WTC11 (cell line): ENCODE measurements at places on chromosomes 1 and 21.

- DNase-seq: no peak
Observed at GRCh38 chr1:181739214-181739613, 255.9 kb downstream of the CACNA1E start.

- DNase-seq: peak; percentile 21
Observed at GRCh38 chr1:111592389-111593361, 26.9 kb upstream of the RAP1A start.

- no peak for DNase-seq
Observed at GRCh38 chr1:37945743-37946702, 830 bp downstream of the INPP5B start.

GRCh38 chr1:60575326-60575977 lies 501.9 kb upstream of the C1orf87 start:
- no peak for DNase-seq

GRCh38 chr1:47351305-47351704 lies 17.7 kb downstream of the CMPK1 start:
- no peak for DNase-seq

GRCh38 chr1:11571906-11572616 lies 82.2 kb downstream of the FBXO2 start:
- peak; percentile 81 for DNase-seq

DNA sequence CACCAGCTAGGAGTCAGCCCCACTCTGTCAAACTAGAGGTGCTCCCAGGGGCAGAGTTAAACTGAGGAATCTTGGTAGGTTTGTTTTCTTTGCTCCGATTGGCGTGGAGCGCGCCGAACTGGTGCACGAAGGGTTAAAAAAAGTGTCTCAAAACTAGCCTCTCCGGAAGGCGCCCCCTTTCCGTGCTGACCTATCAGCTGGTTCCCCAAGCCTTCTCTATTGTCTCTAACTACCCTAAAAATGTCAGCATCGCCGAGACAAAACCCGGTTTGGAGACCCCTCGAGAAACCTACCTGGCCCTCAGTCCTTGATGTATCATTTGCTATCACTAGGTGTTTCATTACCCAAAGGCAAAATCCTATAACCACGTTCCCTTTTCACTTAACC lies 2.2 kb downstream of the TGFB2 start:
- DNase-seq: peak; percentile 37

DNA sequence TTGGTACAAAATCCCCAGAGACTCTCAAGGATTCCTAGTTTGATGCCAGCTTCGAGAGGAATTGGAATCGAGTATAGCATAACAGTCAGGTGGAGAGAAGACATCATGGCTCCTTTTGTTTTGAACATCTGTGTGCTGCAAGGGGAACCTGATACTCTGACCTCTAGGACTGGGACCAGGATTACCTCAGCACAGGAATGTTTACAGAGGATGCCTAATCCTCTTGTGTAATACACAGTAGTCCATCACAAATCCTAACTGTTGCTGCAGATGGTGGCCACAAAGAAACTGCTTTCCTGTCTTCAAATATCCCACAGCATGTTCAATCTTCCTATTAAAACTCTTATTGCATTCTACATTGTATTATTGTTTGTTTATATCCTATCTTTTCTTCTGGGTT lies 111.8 kb upstream of the PRMT6 start:
- DNase-seq: no peak

- DNase-seq: no peak
Observed at GRCh38 chr1:227786673-227787512, 28.6 kb upstream of the PRSS38 start.

DNA sequence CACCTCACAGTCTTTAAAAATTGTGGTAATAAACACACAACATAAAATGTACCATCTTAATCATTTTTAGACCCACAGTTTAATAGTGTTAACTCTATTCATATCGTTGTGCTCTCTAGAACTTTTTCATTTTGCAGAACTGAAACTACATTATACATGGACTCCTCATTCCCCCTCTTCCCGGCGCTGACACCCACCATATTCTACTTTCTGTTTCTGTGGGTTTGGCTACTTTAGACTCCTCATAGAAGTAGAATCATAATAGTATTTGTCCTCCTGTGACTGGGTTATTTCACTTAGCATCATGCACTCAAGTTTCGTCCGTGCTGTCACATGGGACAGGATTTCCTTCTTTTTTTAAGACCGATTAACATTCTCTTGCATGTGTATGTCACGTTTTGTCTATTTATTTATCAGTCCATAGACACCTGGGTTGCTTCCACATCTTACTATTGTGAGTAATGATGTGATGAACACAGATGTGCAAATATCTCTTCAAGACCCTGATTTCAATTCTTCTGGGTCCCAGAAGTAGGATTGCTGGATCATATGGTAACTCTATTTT lies 62.9 kb upstream of the TMPRSS2 start:
- DNase-seq: no peak

DNA sequence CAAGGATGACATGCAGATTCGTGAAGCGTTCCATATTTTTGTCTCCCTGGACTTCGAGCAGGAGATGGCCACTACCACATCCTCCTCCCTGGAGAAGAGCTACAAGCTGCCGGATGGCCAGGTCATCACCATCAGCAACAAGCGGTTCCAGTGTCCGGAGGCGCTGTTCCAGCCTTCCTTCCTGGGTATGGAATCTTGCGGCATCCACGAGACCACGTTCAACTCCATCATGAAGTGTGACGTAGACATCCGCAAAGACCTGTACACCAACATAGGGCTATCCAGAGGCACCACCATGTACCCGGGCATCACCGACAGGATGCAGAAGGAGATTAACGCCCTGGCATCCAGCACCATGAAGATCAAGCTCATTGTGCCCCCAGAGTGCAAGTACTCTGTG lies 3.3 kb downstream of the TMEM222 start:
- DNase-seq: no peak

GRCh38 chr1:98417820-98418219 lies 243.7 kb upstream of the SNX7 start:
- no peak for DNase-seq

GRCh38 chr1:113904293-113904673 lies 316 bp downstream of the AP4B1 start:
- peak; percentile 36 for DNase-seq

- DNase-seq: no peak
Observed at GRCh38 chr1:180652792-180653191, 21.0 kb downstream of the XPR1 start.

DNA sequence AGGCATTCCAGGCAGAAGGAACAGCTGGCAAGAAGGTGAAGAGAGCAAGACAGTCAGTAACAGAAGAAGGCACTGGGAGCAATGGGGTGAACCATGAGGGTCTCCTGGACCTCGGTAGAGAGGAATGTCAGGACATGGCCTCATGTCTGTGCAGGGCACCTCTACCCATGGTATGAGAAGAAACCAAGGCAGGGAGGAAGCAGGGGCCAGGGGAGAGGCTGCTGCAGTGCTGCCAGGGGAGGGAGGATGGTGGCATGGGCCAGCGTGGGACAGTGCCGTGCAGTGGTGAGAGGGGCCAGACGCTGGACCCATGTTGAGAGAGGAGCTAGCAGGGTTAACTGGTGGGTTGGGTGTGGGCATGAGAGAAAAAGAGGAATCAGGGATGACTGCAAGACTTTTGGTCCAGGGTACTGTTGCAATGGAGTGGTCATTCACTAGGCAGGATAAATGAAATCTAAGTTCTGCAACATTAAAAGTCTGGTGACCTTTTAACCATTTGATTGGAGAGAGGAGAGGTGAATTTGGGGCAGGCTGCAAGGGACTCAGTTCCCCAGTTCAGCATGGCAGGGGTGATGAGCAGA lies 577.6 kb downstream of the MATN1 start:
- DNase-seq: no peak

GRCh38 chr1:39204441-39205081 lies at the start of gene MACF1:
TSS of gene MACF1 (plus strand) at chr1:39204695. CDS start at chr1:39205023, 328 bp downstream.
- DNase-seq: no peak

DNA sequence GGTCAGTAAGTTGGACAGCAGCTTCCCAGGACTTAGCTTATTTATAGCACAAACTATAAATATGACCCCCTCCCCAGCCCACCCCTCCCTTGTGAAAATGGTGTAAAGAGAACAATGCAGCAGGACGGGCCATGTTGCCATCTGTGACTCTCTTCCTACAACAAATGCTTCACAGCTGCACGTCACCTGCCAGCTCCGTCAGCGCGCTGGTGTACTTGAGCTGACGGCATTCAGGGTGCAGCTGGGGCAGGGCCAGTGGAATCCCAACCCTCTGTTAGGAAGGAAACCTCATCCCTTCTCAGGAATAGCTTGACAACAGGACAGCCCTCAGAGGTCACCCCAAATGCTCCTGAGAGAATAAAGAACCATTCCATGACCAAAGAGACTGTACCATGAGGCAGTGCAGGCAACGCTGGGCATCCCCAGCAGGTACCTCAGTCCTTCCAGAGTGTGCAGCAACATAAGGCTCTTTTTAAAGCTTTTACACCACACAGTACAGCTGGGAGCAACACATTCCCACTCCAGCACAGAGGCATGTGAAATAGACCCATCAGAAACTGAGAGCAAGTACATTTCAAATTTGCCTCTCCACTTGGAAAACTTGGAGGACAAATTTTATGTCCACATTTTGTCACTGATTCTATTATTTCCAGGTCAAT lies 85.0 kb downstream of the ATP1A1 start:
- DNase-seq: no peak

GRCh38 chr1:10467078-10467477 lies 5.3 kb downstream of the DFFA start:
- DNase-seq: no peak

DNA sequence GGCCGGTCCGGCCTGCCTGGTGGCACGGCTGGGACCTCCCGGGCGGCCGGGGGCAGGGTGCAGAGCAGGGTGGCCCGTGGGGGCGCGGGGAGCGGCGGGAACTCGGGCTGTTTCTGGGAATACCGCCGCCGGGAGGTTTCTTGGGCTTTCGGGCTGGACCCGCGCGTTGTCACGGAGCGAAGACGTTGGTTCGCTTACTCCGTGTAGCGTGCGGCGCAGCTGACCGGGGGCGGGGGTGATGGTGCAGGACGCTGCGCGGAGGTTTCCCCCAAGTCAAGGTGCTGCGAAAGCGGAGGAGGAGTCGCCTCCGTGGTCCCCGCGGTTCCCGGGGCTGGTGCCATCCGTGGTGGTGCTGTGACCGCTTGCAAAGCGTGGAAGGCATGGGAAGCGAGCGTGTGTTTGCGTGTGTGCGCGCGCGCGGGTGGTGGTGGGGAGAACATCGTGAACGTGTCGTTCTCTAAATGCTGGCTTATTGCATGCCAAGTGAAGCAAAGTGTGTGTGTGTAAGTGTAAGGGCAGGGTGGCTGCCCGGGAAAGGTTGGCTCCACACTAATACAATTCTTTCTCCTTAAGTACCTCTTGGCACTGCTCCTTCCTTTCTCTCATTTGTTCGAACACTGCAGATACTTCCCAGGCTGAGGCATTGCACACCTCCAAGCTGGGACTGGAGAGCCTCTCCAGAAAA lies 1.1 kb downstream of the RYR2 start:
- peak; percentile 53 for DNase-seq

GRCh38 chr1:190154744-190155143 lies 322.9 kb downstream of the BRINP3 start:
- DNase-seq: no peak

DNA sequence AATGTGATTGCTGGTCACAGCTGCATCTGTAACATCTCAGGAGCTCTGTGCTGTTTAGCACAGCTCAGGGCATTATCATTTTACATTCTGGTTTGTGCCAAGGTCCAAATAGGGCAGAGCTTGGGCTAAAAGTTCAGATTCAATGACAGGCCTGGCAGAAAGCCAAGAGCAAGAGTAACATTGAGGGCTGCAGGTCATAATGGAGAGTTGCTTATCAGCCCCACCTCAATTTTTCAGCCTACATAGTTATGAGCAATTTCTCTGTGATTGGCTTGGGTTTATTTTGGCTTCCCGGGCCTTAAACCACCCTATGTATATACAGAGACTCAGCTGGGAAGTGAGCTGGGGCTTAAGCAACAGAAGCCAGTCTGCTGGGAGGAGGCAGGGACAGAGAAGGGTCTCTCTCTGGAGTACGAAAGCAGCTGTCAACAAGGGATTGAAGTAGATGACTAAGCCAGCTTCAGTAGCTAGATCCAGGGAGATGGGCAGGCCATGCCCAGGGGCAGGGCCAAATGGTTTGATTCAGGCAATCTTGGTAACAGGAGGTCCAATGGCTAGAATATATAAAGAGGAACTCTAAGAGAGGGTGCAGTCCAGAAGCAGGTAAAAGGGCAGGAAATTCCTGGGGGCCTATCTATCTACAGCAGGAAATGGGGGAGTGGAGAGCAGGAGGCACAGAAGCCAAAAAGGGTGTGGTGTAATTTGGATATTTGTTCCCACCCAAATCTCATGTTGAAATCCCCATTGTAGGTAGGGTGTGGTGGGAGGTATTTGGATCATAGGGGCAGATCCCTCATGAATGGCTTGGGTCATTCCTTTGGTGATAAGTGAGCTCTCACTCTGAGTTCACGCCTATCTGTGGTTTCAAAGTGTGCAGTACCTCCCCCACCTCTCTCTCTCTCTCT lies 49.0 kb downstream of the BRINP2 start:
- DNase-seq: no peak

DNA sequence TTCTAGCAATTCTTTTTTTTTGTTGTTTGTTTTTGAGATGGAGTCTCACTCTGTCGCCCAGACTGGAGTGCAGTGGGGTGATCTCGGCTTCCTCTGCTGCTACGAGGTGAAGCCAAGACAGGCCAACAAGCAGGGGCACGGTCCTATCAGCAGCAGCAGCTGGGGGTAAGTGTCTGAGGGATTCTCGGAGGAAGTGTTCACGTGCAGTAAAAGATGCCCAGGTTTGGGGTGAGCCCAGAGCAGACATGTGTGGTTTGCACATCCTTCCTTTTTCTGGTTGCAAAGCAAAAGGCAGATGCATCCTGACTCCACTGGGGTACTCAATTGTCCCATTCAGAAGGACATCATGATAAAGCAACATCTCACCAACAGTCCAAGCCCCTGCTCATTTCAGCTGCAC lies 27.7 kb downstream of the PIGP start:
- DNase-seq: no peak

DNA sequence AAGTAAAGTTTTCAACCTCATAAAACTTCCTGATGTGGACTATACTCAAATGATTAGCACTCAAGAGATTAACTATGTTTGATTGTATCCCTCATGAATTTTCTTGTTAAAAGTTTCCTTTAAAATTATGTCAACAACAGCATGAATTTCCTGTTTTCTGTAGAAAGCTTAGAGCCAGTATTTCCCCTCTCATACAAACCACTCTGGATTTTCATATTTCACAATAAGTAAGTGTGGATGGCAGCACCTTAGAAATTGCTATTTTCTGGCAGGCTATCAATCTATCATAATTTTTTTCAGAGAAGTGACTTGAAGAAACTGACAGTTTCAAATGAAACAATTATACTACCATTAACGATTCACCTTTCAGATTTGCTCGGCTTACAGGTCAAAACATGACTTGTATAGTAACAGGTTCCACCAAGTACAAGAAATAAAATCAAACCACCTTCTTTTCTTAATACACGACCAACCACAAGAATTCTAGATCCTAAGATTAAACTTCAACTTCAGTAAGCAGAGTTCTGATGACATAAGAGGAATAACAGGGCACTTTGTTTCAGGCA lies 20.8 kb downstream of the ELK4 start:
- no peak for DNase-seq

GRCh38 chr1:159197561-159198557 lies 6.8 kb upstream of the ACKR1 start:
- DNase-seq: peak; percentile 84
